ENCODE measurements at places on chromosomes 6 and 20.

DNA sequence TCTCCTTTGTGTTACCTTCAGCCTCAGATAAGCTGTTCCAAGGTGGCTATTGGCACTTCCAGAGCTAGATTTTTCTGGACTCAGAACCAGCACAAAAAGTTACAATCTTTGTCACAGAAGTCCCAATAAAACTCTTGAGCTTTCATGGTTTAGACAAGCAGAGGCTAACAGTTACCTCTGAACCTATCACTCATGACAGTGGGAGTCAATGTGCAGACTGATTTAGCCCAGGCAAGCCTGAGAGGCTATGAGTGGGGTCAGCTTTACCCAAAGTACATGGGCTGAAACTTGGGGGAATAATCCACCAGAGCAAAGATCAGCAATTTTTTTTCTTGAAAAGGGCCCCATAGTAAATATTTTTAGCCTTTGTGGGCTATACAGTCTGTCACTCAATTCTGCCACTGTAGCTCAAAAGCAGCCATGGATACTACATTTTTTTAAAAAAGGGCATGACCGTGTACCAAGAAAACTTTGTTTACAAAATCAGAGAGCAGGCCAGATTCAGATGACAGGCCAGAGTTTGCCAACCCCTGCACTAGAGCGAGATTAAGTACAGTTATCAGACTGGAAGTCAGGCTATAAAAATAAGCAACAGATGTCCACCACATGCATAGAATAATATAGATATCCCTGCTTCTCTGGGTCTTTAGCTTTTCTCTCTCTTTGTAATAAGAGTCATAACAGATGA lies 20.0 kb downstream of the CCN2 start:
- DNase-seq: no peak

DNA sequence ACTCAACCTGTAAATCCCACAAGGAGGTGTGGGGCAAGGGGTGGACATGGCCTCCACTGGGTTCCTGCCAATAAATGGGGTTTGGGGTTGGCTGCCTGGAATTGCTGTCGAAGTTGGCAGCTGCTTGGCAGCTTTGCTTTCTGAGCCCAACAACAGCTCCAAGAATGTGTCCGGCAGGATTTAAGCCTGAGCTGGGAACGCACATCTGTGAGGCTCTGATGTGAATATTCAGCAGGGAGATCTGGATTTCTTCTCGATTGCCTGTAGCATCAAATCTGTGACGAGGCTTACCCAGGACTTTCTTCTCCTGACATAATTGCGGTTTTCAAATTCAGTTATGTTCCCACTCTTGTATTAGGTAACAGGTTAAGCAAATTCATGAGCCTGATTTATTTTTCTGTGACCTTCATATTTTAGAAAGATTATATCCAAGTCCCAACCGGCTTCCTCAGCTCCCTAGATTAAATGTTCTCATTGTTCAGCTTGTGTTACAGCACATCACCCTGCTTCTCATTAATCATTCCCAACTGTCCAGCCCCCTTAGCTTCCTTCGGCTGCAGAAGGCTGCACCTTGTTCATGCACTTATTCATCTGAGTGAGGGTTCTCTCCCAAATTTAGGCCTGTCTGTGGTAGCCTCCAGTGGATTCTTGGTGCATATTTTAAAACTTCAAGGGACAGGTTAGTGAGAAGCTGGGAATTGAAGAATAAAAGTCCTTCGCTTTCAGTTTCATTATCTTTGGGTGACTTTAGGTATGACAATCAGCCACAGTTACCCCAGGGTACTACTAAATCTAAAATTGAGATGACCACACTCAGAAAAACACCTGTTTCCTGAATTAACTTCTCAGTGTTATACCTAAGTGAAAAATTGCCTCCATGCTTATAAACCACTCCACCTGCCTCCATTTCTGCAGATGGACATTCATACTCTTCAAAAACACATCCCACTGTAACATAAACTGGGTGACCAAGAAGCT lies 310.0 kb downstream of the ESR1 start:
- no peak for DNase-seq

GRCh38 chr6:152170702-152171667 lies 363.5 kb downstream of the ESR1 start:
- DNase-seq: peak; percentile 85

GRCh38 chr6:54515013-54515412 lies 206.8 kb downstream of the TINAG start:
- DNase-seq: no peak

GRCh38 chr6:158854214-158855101 lies 35.3 kb upstream of the EZR start:
- DNase-seq: peak; percentile 81

DNA sequence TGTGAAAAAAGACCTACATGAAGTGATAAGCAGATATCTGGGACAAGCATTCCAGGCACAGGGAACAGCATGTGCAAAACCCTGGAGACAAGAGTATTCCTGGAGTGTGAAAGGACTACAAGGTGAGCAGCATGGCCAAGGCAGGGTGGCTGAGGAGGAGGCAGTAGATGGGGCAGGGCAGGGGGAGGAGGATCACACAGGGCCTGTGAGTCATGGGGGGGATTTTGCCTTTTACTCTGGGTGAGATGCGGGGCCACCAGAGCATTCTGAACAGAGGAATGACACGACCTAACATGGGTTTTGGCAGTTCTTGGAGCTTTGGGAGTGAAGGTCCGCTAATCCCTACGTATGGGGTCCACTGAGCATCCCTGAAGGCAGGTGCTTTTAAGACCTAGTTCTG lies 69.8 kb upstream of the CCN6 start:
- DNase-seq: no peak

DNA sequence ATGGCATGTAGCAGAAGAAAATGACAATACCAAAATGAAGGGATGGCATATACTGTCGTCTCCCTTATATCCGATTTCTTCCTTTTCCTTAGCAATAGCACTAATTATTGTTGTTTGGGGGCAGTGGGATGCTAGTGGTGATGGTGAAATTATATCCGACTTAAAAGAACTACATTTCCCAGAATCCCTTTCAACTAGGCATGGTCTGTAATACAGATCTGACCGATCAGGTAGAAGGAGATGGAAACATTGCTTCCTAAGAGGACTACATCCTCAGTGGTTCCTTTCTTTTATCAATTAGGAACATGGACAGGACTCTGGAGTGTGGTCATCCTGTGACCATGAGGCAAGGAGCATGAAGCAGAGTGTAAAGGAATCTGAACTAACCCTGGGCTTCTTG lies 532.6 kb downstream of the CBLN4 start:
- no peak for DNase-seq

DNA sequence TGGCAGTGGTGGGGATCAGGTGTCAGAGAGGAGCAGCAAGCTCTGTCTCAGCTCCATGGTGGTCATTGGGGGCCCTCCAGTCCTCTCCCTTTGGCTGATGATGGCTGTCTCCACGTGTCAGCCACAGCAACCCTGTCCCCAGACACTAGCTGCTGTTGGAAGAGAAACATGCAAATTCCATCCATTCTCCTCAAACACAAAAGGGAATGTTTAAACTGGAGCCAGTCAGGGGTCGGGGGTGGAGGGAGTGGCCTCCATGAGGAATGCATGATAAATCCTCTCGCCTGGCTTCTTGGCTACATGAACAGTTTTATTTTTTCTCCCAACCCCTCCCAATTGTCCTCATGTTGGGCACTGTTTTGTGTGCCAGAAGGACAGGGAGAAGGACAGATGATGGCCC lies 86.4 kb downstream of the EDN3 start:
- DNase-seq: no peak

DNA sequence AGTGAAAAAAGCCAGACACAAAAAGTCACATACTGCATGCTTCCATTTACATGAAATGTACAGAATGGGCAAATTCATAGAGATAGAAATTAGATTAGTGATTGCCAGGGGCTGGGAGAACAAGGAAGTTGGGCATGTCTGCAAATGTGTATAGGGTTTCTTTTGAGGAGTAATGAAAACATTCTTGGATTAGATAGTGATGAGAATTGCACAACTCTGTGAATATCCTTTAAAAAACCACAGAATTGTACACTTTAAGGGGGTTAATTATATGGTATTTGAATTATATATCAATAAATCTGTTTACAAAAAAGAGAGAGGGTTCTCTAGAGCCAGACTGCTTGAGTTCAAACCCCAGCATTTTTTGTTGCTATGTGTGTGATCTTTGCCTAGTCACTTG lies 188.1 kb downstream of the CDC5L start:
- DNase-seq: no peak

GRCh38 chr6:21615504-21615903 lies 22.0 kb downstream of the SOX4 start:
- no peak for DNase-seq

- DNase-seq: peak; percentile 53
Measured at GRCh38 chr20:32249030-32249738, 28.3 kb upstream of the KIF3B start.

GRCh38 chr6:89007209-89008000 lies 44.0 kb upstream of the RNGTT start:
- DNase-seq: no peak

- DNase-seq: no peak
Measured at GRCh38 chr6:131643855-131644460, 6.9 kb downstream of the ENPP3 start.

DNA sequence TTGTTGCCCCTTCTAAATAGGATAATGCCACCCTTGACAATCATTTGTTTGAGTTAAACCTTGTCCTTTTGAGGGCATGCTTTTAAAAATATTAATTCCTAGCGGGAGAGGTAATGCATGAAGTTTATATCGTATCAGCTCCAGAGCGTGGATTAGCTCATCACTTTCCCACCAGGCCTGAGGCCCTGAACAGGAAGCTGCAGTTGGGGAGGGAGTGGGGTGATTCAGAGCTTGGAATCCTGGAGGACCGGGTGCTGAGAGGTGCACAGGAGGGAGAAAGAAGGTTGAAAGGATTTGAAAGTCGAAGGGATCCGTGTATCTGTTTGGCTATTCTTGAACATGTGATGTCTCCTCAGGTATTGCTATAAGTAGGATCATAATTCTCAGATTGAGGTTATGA lies 25.0 kb downstream of the ZDHHC14 start:
- DNase-seq: no peak

DNA sequence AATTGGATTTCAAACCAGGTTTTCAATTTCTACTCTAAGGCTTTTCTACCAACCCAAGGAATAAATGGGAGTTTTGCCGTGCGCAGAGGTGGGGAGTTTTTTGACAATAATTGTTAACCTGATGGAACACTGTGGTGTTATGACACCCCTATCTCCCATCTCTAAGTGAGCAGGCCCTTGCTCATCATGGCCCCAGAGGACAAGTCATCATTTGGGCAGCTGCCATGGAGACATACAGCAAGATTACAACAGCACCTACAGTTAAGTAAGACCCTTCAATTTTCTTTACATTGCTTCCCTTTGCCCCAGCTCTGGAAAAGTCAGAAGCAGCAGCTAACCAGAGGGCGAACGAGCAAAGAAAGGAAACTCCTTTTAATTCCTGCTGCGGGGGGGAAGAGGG lies 54.3 kb downstream of the ADGRF5 start:
- DNase-seq: no peak

DNA sequence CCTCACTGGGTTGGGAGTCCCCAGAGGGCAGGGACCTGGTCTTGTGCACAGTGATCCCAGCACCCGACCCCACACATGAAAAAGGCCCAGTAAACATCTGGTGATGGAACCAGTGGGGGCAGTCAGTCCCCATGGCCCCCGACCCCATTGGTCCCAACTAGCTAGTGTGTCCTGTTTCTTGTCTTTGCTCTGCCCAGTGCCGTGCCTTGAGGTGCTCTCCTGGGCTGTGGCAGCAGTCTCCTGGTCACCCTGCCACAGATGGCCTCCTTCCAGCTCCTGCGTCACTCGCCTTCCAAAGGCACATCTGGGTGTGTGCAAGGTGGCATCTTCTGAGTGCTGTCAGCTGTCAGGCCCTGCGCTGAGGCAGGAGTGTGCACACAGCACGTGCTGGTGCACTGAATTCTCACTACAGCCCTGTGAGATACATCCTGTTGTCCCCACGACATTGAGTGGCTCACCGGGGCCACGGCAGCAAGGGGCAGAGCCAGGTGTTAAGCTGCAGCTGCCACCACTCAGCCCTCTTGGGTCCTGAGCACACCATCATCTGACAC lies 3.9 kb downstream of the NPEPL1 start:
- no peak for DNase-seq

DNA sequence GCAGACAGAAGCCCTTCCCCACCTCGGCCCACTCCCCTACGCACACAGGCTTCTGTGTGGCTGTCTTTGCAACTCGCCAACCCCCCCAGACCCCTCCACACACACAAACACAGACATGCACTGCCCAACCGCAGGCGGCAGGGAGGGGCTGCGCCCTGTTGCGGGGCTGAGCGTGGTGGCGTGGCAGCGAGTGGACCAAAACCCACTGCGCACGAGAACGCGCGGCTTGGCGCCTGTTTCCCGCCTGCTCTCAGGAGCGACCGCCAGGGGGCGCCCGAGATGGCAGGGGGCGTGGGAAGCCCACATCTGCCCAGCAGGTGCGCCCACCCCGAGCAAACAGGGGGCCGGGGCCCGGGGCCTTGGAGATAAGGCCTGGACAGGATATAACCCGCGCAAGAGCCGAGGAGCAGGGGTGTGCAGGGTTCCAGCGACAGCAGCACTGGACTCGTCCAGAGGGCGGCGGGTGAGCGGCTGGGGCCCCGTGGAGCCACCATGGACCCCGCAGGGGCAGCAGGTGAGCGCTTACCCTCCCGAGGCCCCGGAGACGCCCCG lies at the start of gene RBPJL:
Gene RBPJL (plus strand): TSS at position 410 of the 552 bp plus-strand sequence. CDS start 83 bp downstream, at position 493.
- DNase-seq: peak; percentile 23

DNA sequence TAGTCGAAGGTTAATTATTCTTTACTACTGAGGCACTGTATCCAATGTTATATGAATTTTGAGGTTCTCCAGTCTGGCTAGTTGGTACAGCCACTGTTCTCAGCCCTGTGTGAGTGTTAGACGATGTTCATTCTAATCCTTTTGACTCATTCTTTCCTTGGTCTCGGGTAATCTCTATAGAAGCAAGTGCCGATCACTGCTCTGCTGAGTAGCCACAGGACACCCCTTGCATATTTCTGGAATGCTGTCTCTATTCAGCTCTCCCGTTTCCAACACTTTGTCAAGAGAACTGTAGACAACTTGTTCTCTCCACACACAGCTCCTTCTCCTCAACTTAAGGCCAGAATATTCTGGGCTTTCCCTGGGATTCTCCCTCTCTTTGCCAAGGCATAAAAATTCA lies 42.4 kb upstream of the PLCB1 start:
- DNase-seq: no peak

DNA sequence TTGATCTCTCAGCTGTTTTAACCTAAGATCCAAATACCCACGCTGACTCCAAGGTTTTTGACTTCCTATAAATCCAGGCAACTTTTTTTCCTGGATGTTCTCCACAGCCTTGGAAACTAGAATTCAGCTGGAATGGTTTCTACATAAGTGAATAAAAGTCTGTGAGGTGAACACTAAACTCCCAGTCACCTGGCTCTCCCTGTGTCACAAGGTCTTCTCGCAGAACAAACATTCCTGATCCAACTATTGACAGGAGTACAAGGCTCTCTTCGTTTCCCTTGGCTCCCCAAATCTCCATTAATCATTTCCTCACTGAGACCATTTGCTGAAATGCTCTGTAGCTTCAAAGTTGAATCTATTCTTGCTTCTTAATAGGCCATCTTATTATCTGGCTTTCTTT lies 265.7 kb downstream of the ADGRG6 start:
- no peak for DNase-seq

Data from CD4-positive, alpha-beta T cell treated with Interleukin-2 at 100 ng/mL for 4 hours (primary cell).